Activated naive CD4-positive, alpha-beta T cell (primary cell): ENCODE measurements at places on chromosomes 2 and 18.
A peak's percentile ranks its signal among the peaks of the same experiment; 100 is the strongest.

GRCh38 chr18:22710673-22711191, 222.4 kb upstream of the RBBP8 start:
- DNase-seq, result no peak

- DNase-seq, result no peak
Measured at GRCh38 chr2:180959787-180960186, 20.6 kb upstream of the UBE2E3 start.

DNA sequence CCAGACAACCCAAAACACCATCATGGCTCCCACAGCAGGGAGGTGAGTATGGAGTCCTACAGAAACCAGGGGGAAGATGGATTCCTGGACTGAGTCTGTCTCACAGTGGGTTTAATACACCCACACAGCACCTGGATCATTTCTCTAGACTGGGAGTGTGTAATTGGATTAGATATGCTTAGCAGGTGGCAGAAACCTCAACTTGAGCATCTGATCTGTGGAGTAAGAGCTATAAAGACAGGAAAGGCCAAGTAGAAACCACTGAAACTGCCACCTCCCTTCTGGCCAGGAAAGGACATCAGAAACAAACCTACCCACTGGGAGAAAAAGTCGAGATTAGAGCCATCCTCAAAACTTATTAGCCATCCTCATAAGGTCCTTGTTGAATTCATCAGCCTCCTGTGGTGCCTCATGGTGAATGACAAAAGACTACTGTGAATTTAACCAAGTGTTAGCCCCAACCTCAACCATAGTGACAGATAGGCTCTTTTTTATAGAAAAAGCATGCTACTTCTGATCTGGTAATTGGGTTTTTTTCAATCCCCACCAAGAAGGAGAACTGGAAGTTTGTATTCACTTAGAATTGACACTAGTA, 28.1 kb upstream of the CHST9 start:
- DNase-seq, result no peak

GRCh38 chr2:120550893-120551446, 184.7 kb upstream of the GLI2 start:
- no peak for DNase-seq

DNA sequence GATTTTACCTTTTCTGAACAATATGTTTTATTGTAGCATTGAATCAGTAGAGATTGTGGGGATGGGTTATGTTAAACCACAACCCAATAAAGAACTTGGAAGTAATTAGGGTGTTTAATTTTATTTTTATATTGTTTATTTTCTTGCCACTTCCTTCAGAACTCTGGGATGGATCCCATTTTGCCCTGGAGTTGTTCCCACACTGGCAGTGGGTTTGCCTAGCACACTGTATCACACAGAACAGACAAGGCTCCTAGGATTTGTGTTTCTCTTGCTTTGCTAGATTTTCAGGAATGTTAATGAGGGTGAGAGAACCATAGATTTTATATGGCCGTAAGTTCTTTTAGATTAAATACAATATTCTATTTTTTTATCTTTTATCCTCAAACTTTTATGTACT, 59.0 kb downstream of the TANK start:
- no peak for DNase-seq

DNA sequence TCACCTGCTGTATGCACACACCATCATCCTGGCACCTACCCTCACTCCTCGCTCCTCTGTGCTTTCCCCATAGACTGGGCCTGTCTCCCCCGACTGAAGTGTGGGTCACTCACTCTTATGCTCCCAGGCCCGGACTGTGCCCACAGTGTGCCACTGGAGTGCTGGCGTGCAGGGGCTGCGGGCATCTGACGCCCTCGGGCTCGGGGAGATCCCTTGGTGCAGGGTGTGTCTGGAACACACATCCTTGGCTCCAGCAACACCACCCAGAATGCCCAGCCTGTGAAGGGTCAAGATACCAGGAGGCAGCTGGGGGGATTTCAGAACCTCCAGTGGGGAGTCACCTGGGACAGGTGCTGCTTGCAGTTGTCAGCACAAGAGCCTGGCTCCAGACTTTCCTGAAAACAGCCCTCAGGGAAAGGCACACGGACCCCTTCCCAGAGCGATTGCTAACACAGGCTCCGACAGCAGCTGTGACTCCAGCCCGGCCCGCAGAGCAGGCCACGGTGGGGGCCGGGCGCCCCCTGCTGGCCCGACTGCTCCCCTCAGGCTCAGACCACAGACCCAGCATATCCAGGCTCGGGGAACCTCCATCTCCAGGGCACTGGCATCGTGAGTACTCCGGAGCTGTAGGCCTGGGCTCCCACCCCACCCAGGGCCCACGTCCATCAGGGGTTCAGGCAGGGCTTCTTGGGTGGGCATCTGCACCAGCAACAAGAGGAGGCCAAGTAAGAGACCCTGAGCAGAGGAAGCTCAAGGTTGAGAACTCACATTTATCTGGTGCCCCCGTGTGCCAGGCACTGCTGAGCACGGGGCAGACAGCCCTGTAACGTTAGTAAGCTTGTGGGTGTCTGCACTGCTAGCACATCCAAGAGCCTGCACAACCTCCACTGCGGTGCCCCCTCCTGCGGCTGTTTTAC, 8.6 kb downstream of the HS1BP3 start:
- peak; percentile 48 for DNase-seq

DNA sequence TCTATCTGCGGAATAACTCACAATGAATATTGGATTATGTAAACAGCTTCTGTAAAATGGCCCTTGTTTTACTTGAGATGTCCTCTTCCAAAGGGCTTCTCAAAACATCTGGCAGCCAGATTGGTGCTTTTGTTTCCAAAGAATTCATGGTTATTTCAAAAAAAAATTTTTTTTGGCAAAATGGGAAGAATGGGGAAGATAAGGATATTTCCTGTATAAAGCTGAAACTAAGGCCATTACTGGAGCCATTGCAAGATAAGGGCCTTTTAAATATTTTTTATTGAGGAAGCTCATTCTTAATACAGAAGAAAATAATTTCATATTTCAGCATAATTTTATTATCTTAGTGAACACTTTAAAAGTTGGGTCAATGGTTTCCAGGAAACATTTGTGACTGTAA, 259.1 kb downstream of the GALNT13 start:
- DNase-seq, result no peak

GRCh38 chr18:8949206-8949605, 153.3 kb upstream of the NDUFV2 start:
- DNase-seq, result no peak

DNA sequence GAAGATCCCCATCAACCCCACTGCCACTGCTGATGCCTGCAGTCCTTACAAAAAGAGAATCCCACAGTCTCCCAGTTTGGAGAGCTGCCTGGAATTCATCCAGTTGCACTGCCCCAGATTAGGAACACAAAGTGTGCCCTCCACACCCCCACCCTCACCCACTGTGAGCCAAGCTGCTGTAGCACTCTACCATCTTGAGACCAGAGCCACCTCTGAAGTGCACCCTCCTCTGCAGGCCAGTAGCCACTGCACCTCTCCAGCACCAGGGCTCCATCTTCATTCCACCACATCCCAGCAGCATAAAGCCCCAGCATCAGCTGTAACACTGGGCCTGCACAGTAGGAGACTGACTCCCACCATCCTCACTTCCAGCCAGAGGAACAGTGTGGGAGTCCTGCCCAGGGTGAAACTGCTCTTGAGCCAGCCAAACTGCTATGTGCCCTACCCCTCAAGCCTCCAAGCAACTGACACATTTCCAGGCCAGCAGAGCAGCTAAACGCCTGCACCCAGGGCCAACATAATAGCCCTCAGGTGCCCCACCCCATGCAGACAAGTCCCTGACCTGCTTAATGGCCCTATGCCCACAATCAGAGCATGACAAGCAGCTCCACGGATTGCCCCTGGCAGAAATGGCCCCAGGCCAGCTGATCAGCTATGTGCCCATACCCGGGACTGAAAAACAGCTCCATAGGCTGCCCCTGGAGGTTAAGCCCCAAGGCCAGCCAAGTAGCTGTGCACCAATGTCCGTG, 206.0 kb downstream of the ATAD2B start:
- no peak for DNase-seq

DNA sequence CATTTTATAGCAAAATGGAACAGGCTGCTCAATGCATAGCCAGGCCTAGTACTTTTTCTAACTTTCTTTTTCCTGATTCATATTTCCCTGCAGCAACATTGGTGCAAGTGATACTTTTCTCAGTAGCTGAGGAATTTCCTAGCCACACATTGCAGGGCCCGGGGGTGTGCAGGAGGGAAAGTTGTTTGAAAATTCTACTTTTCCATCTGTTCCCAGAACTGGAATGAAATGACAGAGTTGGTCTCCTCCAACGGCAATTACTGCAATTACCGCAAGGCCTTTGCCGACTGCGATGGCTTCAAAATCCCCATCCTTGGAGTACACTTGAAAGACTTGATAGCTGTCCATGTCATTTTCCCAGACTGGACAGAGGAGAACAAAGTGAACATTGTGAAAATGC, 50.5 kb downstream of the RASGRP3 start:
- DNase-seq, result no peak

DNA sequence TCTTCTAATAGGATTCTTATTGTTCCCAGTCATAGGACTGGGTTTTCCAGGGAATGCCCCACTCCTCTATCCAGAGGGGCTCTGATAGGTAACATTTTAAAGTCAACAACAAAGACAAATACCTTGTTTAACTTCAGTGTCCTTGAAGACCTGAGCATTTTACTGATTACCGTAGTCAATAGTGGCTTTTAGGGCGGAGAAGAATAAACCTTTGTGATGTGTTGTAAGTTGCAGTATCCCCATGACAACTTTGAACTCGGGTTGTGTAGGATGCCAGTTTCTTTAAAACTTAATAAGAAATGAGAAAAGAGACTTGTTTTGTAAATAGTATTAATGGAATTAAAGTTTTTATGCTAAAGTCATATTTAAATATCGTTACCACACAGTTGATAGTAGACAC, 6.0 kb downstream of the GATA6 start:
- no peak for DNase-seq

DNA sequence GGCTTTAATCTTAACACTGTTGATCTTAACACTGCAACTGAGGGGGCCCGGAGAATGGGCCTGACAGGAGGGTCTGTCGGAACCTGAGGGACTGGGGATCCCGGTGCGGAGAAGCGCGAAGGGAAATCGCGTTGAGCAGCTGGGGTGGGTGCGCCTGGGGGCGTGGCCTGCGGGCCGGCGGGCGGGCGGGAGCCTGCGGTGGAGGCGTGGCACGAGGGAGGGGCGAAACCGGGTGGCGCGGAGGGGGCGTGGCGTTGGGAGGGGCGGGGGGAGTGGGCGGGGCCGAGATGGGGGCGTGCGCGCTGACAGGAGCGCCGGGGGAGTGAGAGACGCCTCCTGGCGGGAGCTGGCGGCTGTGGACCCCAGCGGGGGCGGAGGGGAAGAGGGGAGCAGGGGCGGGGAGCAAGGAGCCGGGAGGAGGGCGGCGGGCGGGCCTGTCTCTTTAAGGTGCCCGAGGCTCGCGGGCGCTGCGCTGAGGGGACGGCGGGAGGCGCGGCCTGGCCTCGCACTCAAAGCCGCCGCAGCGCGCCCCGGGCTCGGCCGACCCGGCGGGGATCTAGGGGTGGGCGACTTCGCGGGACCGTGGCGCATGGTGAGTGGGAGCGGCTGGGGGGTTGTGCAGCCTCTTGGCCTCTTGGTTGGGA, at the start of gene TWSG1:
TWSG1 (plus strand) TSS at position 445 of the 644 bp plus-strand sequence. CDS start 2,457 bp downstream, outside the sequence.
- peak; percentile 90 for DNase-seq

GRCh38 chr2:170155022-170155722, 22.8 kb upstream of the MYO3B start:
- no peak for DNase-seq

GRCh38 chr2:37119157-37119556, 34.8 kb downstream of the GPATCH11 start:
- no peak for DNase-seq

- DNase-seq, result no peak
Measured at GRCh38 chr2:163373496-163373895, 362.3 kb downstream of the FIGN start.
